ENCODE measurements at places on chromosomes 1 and 21.

DNA sequence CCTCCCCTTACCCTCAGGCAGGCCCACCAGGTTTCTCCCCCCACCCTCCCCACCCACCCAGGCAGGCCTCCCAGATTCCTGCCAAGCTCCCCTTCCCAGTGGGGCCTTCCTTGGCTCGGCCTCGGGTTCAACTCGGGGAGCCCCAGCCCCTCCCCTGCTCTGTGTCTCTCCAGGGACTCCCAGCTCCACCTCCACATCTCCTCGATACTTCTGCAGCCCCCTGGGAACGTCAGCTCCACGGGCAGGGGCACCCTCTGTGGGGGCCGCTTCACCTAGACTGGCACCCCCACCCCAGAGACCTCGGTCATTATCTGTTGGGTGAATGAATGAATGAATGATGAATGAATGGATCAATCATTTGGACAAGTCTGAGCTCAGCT lies 775 bp downstream of the MMEL1 start:
- no peak for DNase-seq

DNA sequence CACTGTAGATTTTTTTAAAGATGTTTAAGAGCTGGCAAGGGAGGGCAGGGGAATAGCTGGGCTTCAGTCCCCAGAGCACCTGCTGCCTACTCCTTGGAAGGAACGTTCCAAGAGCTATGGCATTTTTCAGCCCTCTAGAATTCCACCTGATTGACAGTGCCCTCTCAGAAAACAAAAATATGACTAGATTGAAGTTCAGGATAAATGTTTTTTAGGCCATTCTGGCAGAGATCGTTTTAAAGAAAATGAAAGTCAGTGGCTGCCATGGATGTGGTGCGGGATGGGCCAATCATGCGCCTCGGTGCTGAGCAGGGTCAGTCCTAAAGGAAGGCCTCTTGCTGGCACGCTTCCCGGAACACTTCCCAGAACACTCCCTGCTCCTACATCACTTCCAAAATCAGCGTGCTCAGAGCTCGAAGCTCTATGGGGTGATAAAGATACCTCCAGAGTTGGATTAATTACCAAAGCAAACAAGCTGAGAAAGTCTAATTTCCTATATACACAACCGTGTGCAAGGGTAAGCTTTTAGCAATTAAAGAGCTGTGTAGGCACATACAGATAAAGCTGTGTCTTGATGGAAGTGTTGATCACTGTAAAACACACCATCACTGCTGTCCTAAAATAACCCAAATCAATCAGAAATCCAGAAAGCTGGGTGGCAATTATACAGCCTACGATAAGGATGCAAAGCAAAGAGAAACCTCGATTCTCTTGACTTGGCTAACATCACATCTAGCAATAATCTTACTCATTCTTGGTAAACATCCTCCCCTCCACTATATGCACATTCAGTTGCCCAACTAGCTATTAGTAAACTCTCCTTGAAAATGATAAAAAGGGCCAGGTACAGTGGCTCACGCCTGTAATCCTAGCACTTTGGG lies 34.6 kb downstream of the TGFBR3 start:
- no peak for DNase-seq

GRCh38 chr1:232590744-232591082 lies 39.2 kb downstream of the SIPA1L2 start:
- no peak for DNase-seq

- DNase-seq, result no peak
Measured at GRCh38 chr1:16173447-16174260, 17.8 kb upstream of the EPHA2 start.

GRCh38 chr1:64172458-64172983 lies 30.9 kb upstream of the UBE2U start:
- DNase-seq, result no peak

DNA sequence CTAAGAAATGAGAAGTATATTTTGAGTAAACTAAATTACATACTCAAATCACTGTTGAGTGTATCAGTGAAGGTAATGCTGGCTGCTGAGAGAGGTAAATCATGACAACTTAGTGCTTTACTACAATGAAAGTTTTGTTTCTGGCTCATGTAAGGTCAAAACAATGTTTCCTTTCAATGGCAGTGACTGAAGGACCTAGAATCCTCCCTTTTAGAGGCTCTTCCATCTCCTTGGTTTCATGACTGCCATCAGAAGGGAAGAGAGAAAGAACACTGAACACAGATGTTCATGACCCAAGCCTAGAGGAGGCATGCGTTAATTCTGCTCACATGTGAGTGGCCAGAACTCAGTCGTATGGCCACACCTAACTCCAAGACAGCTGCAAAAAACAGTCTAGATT lies 130.6 kb downstream of the AKT3 start:
- no peak for DNase-seq

GRCh38 chr1:193931356-193931755 lies 744.9 kb upstream of the B3GALT2 start:
- DNase-seq, result no peak

- DNase-seq, result no peak
Measured at GRCh38 chr1:100774370-100774769, 54.8 kb downstream of the VCAM1 start.

- no peak for DNase-seq
Measured at GRCh38 chr1:185529673-185530072, 204.5 kb upstream of the HMCN1 start.

GRCh38 chr1:56508523-56508983 lies 70.8 kb downstream of the PLPP3 start:
- DNase-seq, result no peak

- no peak for DNase-seq
Measured at GRCh38 chr1:207424570-207425131, 29.5 kb upstream of the CR2 start.

GRCh38 chr1:180301135-180301742 lies 71.2 kb downstream of the LHX4 start:
- DNase-seq, result no peak

GRCh38 chr1:159895286-159895685 lies 4.7 kb downstream of the CFAP45 start:
- DNase-seq, result no peak

GRCh38 chr1:158246650-158247049 lies 7.6 kb upstream of the CD1A start:
- DNase-seq, result no peak

DNA sequence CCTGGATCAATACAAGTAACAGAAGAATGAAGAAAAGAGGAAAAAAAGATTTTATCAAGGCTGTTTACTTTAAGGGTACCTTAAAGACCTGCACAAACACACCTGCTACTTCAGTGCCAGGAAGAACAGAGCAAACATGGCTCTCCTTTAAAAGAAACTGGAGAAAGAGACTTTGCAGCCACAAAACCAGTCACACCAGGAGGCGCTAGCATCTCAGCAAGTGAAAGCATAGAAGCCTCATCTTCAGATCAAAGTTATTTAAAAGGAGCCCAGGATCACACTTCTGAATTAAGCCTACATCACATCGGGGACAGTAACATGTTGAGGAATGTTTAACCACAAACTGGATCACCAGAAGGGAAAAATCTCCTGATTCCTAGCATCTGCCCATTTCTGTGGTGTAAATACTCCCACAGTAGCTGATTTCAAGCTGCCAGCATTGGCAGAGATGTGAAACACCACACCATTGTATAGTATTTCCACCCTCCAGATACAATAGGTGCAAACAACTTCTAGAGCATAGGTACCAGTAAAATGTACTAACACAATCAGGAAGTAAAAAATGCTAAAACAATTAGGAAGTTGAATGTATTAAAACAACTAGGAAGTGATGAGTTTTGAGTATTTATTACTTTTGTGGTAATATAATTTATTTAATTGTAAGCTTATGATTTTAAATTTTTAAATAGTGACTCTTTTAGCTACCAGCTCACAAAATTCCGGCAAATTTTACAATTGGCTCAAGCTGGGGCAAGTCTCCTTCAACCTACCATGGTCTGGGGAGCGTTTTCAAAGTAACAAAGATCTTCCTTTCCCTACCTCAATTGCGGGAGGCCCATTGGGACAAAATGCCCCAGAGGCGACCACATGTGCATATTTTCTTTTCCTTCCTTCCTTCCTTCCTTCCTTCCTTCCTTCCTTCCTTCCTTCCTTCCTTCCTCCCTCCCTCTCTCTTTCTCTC lies 105.3 kb upstream of the CLDN14 start:
- no peak for DNase-seq

- no peak for DNase-seq
Measured at GRCh38 chr1:90190523-90190922, 195.6 kb downstream of the ZNF326 start.

DNA sequence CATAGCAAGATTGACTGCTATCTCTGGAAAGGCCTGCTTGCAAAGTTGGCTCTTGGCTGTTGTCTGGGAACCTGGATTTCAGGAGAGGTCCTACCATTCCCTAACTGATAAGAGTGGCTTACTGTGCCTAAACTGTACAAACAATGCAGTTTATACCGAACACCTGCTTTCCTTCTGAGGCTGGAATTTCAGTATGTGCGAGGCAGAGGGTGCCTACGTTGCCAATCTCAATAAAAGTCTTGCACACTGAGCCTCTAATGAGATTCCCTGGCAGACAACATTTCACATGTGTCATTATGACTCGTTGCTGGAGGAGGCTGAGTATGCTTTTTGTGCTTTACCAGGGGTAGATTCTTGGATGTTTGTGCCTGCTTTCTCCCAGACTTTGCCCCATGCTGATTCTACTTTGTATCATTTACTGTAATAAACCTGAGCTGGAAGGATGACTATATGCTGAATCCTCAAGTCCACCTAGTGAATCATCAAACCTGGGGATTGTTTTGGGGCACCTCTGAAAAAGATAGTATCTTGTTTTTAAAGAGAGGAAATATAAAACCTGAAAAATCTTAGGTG lies 58.9 kb upstream of the GNG4 start:
- peak; percentile 8 for DNase-seq

- no peak for DNase-seq
Measured at GRCh38 chr21:34567604-34568155, 47.2 kb downstream of the RCAN1 start.

GRCh38 chr1:165240492-165240891 lies 116.0 kb downstream of the LMX1A start:
- no peak for DNase-seq

DNA sequence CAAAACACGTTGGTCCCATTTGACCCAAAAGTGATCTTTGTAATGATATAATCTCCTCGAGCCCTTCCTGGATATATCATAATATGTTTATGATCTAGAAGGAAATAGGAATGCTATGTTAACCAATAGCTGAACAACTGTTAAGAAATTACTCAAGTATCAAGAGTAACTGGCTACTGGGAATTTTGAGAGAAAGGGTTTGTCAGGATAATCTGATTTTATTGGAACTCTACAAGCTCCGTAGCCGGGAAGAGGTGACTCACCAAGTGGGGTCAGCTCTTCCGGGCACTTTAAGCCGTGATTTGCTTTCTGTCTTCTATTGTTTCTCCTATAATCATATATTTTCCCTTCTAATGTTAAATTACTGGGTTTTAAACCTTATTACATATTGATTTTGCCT lies 250.5 kb upstream of the POGK start:
- no peak for DNase-seq

- DNase-seq, result no peak
Measured at GRCh38 chr1:186897008-186897407, 68.3 kb downstream of the PLA2G4A start.

DNA sequence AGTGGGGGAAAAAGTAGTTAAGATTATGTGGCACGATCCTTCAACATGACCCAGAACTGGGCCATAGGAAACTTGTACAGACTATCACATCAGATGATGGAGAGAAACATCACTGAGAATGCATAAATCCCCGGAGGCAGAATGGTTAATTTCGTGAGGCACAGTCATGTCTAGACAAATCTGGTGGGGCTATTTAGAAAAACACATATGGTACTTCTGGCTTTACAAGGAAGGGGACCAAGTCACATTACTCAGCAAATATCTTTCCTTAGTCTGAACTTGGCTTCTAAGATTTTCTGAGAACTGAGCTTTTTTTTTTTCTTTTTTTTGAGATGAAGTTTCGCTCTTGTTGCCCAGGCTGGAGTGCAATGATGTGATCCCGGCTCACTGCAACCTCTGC lies 9.2 kb upstream of the UQCRHL start:
- no peak for DNase-seq

DNA sequence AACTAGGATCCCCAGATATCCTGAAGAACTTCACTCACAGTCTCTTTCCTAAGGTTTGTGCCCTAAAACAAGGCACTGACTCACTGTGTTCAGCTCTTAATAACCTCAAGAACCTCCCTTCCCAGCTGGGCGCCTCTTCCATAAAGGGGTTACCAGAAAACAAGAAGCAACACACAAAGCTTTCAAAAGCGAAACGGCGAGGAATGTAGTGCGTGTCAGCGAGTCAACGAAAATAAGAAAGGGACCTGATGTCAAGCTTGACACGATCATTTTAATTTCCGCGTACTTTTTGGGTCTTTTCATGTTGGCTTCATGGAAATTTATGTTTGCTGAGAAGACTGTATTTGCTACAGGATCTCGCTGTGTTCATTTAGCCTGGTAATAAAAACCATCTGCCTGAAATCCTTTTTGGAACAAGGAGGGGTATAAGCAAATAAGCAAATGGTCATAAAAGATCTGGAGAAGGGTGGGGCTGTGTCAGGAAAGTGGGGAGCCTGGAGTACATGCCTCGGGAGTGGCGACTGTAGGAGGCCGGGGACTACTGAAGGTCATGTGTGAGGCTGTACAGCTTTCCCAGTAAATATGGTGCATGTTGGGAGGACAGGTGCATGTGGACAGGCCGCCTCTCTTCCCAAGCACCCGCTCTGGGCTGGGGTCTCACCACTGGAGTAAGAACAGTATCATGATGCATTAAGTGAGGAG lies 11.4 kb upstream of the CLDN14 start:
- no peak for DNase-seq

DNA sequence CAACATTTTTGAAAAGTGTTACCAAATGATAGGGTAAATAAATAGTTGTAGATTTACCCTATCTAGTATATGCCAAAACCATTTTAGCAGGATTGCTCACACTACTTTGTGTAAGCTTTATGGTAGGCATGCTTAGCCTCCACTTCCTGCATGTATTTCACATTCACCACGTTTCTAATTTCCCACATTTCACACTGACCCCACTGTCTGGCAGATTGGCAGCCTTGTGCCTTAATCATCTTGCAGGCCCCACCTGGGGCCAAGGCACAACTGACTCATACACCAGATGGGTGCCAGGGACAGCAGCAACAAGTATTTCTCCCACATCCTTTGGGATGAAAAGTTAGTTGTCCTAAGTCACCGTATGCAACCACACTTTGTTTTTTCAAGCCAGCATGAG lies 21.2 kb upstream of the CENPF start:
- DNase-seq, result no peak

DNA sequence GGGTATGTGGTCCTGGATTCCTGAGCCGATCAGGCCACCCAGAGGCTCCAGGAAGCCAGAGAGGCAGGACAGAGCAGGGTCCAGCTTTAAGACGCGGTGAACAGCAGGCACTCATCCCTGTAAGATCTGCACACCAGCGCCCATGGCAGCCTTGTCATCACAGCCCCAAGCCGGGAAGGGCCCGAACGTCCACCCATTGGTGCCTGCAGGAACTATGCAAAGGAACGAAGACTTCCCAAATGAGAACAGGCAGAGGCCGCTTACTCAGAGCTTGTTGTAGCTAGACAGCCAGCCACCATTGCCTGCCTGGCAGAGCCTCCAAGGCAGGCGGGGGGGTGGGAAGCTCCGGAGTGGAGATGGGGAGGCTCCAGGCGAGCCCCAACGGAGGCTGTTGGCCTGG lies 12.1 kb upstream of the ARHGEF16 start:
- DNase-seq, result no peak

- no peak for DNase-seq
Measured at GRCh38 chr1:1189111-1189510, 15.4 kb downstream of the TTLL10 start.

- DNase-seq, result no peak
Measured at GRCh38 chr21:32994305-32994704, 31.4 kb upstream of the OLIG2 start.

GRCh38 chr1:222824641-222825040 lies 9.8 kb downstream of the DISP1 start:
- no peak for DNase-seq

All from activated CD4-positive, alpha-beta T cell treated with anti-CD3 and anti-CD28 coated beads, Interleukin-2, amount 50 U/mL, for 48 hours (primary cell).